Eye (tissue), 1 donor: ENCODE measurements at places on chromosomes 7 and 10.

DNA sequence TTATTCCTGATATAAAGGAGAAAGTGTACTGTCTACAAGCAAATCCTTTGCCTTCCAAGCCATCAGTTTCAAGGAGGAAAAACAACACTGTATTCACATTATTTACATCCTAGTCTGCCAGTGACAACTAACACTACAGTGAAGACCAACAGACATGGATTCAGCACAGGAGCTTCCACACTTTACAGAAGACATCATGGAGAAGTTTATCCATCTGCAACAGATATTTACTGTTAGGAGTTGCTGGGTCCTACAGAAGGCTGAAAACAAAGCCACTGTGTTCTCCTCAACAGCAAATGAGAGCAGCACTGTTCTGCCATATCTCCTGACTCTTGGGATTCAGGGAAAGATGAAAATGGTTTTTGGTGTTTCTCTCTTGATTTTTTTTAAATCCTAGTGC lies 31.9 kb downstream of the NAPEPLD start:
- no peak for DNase-seq

DNA sequence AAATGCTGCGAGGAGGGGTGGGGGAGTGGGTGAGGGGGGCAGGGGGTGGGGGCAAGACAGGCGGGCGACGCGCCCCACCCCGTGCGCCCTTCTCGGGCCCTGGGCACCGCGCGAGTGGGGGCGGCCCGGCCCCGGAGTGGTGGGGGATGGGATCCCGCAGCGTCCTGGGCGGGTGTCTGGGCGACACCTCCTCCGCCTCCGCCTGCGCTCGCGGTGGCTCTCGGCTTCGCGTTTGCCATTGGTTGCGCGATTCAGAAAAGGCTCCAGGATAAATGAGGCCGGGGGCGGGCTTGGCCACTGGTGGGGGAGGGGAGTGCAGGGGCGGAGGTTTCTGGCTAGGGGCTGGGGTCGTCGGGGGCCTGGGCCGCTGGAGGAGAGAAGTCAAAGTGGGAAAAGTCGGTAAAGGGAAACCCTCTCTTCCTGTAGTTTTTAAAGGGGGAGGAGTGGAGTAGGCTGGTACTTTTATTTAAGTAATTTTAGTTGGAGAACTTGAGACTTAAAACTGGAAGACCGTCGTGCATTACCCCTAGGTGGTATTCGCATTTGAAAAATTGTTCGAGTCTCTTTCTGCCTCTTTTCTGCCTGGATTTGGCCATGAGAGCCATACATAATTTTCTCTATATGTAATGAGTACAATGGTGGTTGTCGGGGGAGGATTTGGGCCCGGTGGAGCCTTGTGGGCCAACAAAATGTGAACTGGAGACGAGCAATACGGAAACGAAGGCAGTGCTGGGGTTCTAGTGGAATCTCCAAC lies 992 bp upstream of the IGF2BP3 start:
- DNase-seq, result peak; percentile 96

GRCh38 chr10:2476812-2477553 lies 590.4 kb upstream of the PFKP start:
- DNase-seq, result peak; percentile 80

DNA sequence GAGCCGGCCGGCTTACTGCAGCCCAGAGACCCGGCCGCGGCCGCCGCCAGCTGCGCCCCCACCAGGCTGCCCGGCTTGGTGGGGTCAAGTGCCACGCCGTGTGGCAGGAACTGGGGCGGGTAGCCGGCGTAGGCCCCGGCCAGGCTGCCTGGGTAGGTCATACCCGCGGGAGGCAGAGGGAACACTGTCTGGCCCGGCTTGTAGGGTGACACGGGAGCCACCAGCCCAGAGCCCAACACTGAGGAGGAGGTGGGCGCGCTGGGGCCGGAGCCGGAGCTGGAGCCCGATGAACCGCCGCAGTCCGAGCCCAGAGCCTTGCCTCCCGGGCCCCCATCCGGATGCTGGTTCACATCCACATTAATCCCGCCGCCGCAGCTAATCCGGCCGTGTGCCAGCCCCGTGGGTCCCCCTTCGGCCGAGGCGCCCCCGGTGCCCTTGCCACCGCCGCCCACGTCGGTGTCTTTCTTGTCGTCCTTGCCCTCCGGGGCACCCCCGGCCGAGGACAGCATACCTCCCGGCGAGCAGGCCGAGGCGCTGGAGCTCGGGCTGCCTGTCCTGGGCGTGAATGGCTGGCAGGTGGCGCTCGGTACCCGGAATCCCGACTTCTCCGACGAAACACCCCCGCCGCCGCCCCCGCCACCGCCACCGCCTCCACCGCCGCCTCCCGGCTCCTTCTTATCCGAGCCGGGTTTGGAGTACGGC lies 2.0 kb downstream of the ZNF503 start:
- peak; percentile 90 for DNase-seq

DNA sequence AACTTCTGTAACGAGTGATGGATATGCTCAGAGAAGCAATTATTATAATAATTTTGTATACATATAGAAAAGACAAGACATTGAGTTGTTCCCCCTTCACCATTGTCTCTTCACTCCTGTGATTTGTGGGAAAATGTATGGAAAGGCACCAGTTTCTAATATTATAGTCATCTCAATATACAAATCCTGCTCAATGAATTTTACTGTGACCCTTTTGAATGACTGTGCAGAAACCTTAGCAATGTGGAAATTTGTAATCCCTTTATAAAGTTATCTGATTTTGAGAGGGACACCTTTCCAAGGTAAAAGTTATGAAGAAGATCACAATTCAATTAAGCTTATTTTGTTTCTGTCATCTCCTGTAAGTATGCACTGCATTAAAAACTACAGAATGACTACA lies 74.3 kb upstream of the DKK1 start:
- no peak for DNase-seq

- no peak for DNase-seq
Observed at GRCh38 chr7:133773601-133774000, 353.5 kb upstream of the LRGUK start.

DNA sequence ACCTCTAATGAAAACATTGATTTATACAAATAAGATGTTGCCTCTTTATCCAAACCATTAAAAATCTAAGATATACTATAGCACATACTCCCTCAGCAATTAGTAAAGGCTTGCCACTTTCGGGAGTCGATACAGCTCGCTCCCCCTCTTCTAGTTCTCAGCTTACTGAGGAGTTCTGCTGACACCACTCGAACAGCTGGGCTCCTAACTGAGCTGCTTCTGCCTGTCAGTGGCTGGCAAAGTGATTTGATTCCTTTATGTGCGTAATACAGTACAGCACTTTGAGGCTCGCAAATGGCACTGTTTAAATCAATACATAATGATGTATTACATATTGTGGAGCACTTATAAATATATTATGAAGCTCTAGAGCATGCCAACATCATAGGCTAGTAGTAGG lies 241.8 kb downstream of the CREB5 start:
- DNase-seq, result peak; percentile 67

DNA sequence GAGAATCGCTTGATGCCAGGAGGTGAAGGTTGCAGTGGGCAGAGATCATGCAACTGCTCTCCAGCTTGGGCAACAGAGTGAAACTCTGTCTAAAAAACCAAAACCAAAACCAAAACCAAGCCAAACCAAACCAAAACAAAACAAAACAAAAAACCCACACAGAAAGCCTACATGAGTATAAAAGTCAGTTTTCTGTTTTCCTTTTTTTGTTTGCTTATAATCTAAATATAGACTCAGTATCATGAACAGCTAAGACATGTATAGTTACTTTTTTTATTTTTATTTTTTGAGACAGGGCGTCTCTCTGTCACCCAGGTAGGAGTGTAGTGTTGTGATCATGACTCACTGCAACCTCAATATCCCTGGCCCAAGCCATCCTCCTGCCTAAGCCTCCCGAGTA lies 16.8 kb upstream of the MTPN start:
- DNase-seq, result no peak

DNA sequence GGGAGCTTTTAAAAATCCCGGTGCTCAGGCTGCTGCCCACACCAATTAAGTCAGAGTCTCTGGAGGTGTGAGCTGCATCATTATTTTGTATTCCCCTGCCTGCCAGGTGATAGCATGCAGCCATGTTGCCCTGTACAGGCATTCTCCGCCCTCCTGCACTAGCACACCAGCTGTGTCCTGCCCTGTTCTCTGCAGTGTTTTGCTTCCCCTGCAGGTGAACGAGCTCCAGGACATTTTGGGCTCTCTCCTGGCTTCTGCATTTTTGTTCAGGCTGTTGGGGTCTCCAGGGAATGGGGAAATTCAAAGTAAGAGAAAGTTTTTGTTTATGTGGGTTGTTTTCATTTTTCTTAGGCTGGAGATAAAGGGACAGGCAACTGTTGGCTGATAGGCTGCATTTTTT lies 271.0 kb upstream of the COBL start:
- no peak for DNase-seq

- DNase-seq, result no peak
Observed at GRCh38 chr7:33190688-33191304, 61.4 kb downstream of the BBS9 start.

- DNase-seq, result no peak
Observed at GRCh38 chr10:33134011-33134751, 176.2 kb upstream of the ITGB1 start.

- DNase-seq, result no peak
Observed at GRCh38 chr7:47231032-47231431, 350.9 kb downstream of the TNS3 start.

GRCh38 chr10:12873172-12873571 lies 128.3 kb downstream of the CCDC3 start:
- DNase-seq, result no peak

GRCh38 chr7:6730343-6730633 lies 23.5 kb upstream of the ZNF12 start:
- no peak for DNase-seq

DNA sequence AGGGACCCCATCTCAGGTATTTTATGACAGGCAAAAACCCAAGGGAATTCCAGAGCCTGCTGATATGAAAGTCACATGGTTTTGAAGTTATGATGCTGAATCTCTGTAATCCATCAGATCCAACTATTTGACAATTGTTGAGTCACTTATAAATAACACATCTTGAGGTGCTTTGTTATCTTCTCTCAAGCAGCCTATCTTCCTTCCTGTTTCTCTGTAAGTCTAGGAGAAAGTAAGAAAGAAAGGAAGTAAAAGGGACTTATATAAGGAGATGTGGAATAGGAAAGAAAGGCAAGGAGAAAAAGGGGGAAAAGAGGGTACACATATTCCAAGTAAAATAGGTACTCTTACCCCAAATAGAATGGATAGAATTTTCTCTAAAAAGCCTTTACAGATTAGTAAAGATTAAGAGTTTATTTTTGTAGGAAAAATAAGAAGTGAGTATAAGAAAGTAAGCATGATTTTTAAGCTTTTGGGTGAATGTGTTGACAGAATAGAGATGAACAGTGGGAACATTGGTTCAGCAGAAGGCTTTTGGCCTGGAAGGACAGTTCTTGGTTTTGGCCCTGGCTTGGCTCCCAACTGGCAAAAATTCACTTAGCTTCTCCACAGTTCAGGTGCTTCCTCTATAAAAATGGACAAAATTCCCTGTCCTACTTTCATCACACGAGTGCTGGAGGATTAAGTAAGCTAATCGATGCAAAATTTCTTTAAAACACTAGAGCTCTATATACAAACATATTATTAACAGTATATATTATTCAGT lies 39.6 kb upstream of the ANK3 start:
- DNase-seq, result no peak

DNA sequence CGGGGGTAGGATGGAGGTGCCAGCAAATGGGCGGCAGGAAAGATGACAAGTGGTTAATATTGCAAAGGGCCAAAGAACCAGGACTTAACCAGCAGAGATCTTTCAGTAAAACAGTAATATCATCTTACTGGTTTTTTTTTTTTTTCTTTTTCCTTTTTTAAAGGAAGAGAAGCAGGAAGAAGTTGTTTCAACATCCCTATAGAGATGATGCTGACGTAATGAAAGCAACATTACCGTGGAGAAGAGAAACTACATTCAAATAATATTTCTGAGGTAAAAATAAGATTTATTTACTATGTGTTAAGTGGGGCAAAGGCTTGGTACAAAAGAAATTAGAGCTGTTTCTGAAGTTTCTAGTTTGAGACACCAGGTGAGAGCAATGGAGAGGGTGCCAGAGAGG lies 11.0 kb downstream of the MINDY3 start:
- DNase-seq, result no peak

GRCh38 chr10:60167050-60167449 lies 222.6 kb downstream of the ANK3 start:
- peak; percentile 50 for DNase-seq

DNA sequence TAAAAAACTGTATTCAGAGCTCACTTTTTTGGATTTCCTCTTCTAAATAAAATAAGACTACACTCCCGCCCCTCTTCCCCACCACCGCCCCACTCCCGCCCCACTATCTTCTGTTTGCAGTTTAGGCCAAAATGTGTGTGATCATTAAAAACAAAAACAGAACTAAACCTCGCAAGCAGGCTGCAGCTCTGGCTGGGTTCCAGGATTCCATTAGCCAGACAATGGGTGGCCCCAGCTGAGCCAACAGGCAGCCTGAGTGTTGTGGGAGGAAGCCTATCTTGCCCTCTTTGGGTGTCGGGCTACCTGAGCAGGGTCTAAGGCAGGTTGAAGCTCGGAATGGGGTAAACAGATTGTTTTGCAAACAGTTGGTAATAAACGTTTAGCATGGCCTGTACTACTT lies 41.7 kb downstream of the ARL4A start:
- DNase-seq, result peak; percentile 55
